T-helper 17 cell (primary cell): ENCODE measurements at places on chromosomes 3 and 15.
A peak's percentile ranks its signal among the peaks of the same experiment; 100 is the strongest.

GRCh38 chr3:8571256-8571655, 69.6 kb downstream of the LMCD1 start:
- H3K27ac ChIP-seq: no peak overlapping the region
- no peaks in the 10 kb centered on the region for H3K27me3 ChIP-seq
- peaks cover 4% of the 10 kb centered on the region for H3K4me1 ChIP-seq
- no peak for DNase-seq

GRCh38 chr3:131224886-131225550, 156.6 kb upstream of the NUDT16 start:
- no peak for DNase-seq
- H3K36me3 ChIP-seq: peaks cover 2% of the 10 kb centered on the region
- no peak overlapping the region for H3K27ac ChIP-seq
- peaks cover 2% of the 10 kb centered on the region for H3K4me1 ChIP-seq
- H3K4me3 ChIP-seq: no peak overlapping the region

DNA sequence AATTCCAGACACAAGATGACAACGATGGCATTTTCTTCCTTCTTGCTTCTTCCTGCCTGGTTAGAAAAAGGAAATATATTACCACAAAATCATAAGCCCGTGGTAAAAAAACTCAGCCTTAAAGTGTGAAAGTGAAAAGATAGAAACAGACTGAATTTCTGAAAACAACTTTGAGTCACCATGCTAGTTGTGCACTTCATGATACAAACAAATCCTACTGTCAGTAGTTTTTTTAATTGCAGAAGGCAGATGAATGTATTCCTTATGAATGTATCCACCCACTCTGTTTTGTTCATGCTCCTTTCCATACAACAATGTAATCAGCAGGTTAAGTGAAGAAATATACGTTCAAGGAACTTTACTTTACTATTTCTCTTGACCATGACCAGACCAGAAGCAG, 1144.7 kb downstream of the OTOL1 start:
- no peaks in the 10 kb centered on the region for H3K4me1 ChIP-seq
- DNase-seq: no peak
- no peak overlapping the region for H3K4me3 ChIP-seq
- H3K27ac ChIP-seq: no peak overlapping the region
- H3K27me3 ChIP-seq: no peaks in the 10 kb centered on the region

DNA sequence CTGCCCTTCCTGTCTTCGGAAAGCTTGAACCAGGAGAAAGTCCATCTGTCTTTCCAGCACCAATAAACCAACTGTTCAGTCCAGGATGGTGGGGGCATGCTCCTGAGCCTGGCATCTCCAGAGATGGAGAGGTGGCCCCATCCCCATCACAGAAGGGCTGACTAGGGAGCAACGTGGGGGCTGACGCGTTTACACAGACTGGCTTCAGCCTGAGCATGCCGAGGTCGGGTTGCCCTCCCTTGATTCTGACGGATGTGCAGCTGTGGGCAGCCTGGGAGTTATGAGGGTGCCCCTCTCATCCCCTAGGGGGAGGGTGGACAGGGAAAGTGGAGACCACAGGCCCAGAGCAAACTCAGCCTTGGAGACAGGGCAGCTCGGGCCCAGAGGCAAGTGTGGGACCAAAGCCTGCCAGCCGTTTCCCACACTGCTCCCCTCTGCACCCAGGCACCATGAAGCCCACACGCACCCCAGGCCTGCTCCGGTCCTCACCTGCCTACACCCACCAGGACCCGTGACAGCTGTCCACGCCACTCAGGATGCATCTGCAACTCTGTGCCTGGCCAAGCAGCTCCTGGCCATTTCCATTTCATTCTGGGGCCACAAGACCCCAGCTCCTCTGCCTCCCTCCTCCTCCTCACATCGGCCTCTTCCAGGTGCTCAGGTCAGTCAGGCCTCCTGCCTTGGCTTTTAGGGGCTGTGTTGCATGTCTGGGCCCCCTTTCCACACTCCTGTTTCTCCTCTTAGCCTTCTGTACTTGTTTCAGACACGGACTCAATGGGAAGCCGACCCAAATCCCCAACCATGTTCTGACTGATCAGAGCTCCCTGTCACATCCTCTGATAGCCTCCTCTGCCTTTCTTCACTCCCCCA, 48.2 kb upstream of the SLC41A3 start:
- no peaks in the 10 kb centered on the region for H3K36me3 ChIP-seq
- peaks cover 7% of the 10 kb centered on the region for H3K4me1 ChIP-seq
- peaks cover 57% of the 10 kb centered on the region for H3K27me3 ChIP-seq

GRCh38 chr3:105062853-105063252, 303.9 kb upstream of the ALCAM start:
- H3K27me3 ChIP-seq: no peaks in the 10 kb centered on the region
- no peak for DNase-seq
- H3K36me3 ChIP-seq: no peaks in the 10 kb centered on the region
- no peak overlapping the region for H3K4me3 ChIP-seq
- no peaks in the 10 kb centered on the region for H3K4me1 ChIP-seq
- no peak overlapping the region for H3K27ac ChIP-seq

DNA sequence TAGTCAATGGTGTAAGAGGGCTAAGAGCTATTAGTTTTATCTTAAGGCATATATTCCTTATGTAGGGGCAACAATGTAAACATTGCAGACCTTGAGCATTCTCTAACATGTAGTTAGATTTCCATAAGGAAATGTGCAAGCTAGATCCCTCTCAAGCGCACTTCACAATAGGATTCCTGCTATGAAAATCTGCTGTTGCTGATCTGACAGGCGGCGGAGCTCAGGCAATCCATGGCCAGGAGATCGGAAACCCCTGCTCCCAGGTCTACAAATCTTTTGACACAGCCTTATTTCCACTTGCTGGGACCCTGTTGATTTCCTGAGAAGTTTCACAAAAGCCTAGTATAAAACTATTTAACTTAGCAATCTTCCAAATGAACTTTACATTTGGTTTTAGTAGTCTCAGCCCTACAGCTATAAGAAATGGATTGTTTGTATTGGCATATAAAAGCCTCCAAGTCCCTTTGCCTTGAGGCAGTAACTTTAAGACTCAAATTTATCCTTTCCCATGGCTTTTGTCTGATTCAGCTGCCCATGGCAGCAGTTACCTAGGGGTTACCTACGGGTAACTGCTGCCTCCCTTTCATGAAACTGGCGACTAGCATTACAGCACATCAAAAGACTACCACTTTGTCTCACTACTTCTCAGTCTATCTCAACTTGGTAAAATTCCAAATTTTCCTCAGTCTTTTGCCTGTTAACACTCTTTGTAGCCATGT, 22.7 kb downstream of the TRA2B start:
- H3K4me1 ChIP-seq: peaks cover 14% of the 10 kb centered on the region
- DNase-seq: no peak
- H3K27ac ChIP-seq: peak overlapping the region; percentile 39

DNA sequence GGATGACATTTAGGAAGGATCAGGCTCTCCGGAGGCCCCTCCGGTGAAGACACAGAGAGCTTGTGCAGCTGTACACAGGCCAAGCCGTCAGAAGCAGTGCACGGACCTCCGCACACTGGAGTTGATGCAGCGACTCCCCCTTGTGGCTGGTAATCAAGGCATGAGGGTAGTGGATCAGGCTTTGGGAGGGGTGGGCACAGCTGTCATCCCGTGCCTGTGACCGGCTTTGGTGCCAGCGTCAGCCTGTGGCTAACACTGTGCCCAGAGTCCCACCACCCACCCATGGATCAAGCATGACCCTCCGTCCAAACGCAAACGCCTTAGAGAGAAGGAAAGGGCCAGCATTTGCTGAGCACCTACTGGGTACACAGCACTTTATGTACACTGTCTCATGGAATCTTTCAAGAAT, 8.2 kb upstream of the GRIP2 start:
- H3K27me3 ChIP-seq: peaks cover 68% of the 10 kb centered on the region
- no peak for DNase-seq
- H3K4me1 ChIP-seq: peaks cover 9% of the 10 kb centered on the region
- H3K36me3 ChIP-seq: peaks cover 2% of the 10 kb centered on the region

DNA sequence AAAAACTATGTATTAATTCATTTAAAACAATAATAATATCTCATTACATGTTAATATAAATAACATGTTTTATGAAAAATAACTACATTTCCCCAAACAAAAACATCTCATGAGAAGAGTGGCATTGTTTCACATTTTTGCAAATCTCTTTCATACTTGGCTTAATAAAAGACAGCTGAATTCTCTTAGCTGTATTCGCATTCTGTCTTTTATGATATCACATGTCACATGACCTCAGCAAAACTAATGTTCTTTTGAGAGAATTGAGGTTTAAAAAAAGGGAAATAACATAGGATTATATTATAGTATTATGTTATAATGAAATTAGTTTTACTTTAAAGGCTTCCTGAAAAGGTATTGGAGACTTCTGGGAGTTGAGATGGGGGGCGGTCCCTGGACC, 48.4 kb upstream of the SPPL2A start:
- H3K27me3 ChIP-seq: peaks cover 7% of the 10 kb centered on the region
- H3K36me3 ChIP-seq: no peaks in the 10 kb centered on the region
- peaks cover 3% of the 10 kb centered on the region for H3K4me1 ChIP-seq
- DNase-seq: no peak

DNA sequence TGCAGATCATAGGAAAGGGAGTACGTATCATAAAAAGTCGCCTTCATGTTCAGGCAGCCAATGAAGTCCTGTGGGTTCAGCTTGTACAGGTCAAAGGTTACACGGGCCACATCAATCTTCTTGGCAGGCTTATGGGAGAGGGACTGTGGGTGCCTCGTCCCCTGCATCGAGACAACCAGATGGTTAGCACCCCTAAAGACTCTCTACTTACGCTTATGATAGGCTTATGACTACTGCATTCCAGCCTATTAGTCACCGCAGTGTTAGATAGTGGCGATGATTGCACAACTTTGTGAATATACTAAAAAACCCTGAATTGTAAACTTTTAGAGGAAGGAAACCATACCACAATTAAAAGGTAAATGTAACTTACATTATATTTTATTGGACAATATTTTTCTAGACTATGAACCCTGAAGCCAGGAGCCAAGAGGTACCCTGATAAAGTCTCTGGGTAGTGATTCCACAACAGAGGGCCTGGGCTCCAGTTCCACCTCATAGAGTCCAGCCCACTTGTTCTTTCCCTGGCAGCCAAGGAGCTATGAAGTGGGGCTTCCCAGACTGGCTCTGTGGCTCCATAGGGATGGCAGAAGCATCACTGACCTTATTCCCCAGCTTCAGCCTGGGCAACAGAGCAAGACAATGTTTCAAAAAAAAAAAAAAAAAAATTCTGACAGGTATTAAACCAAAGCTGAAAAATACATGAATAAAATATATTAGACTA, 2.5 kb upstream of the FANCD2 start:
- H3K27me3 ChIP-seq: no peaks in the 10 kb centered on the region
- DNase-seq: no peak
- peaks cover 7% of the 10 kb centered on the region for H3K4me1 ChIP-seq
- peaks cover 13% of the 10 kb centered on the region for H3K36me3 ChIP-seq

- no peaks in the 10 kb centered on the region for H3K27me3 ChIP-seq
- peak overlapping the region; percentile 70 for H3K4me3 ChIP-seq
- DNase-seq: peak; percentile 62
- no peaks in the 10 kb centered on the region for H3K36me3 ChIP-seq
These were observed 27.6 kb upstream of the ANKDD1A start for GRCh38 chr15:64883997-64884511.

- H3K4me3 ChIP-seq: peak overlapping the region; percentile 9
- H3K4me1 ChIP-seq: peaks cover 30% of the 10 kb centered on the region
- DNase-seq: no peak
- no peaks in the 10 kb centered on the region for H3K36me3 ChIP-seq
- H3K27ac ChIP-seq: peak overlapping the region; percentile 86
These were observed 5.1 kb downstream of the ATP13A3 start for GRCh38 chr3:194481525-194482195.
